ENCODE measurements at places on chromosomes 1 and 21. TPM values are rescaled to one million over a fixed set of nuclear protein-coding genes. Genes with fewer than 3 reads are reported as not detected.

Gene VASH2
- total RNA-seq, result 0.55 TPM

DNA sequence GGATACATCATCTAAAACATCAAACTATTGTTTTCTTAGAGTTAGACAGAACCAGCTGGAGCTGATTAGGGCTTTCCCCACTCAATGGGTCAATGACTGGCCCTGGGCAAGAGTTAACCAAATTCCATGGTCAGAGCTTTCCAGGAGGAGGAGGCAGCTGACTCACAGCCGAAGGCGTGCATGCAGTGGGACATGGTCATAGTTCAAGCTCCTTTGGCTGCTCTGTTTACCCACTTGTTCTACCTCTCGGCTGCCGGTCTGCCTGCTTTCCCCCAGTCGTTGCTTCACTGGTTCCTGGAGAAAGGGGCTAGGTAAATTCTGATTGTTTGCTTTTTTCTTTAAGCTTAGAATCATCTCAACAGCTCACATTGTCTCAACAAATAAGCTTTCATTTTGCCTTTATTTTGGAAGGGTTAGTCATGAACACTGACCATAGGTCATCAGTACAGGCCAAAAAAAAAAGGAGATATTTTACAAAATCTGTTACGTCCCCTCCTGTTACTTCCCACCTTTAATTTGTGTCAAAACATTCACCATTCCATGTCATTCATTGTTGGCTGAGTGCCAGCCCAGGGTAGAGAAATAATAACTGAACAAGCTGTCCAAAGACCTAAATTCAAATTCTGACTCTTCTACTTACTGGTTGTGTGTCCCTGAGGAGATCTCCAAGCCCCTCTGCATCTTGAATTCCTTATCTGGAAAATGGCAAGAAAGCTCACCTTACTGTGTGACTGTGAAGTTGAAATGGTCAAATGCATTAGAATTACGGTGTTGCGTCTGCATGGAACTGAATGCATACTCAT is 12.0 kb downstream of the MAB21L3 start:
- H3K4me3 ChIP-seq, result no peak overlapping the region
- H3K4me1 ChIP-seq, result peaks cover 6% of the 10 kb centered on the region
- no peak overlapping the region for H3K27ac ChIP-seq
- peaks cover 5% of the 10 kb centered on the region for H3K36me3 ChIP-seq
- no peak for DNase-seq

DNA sequence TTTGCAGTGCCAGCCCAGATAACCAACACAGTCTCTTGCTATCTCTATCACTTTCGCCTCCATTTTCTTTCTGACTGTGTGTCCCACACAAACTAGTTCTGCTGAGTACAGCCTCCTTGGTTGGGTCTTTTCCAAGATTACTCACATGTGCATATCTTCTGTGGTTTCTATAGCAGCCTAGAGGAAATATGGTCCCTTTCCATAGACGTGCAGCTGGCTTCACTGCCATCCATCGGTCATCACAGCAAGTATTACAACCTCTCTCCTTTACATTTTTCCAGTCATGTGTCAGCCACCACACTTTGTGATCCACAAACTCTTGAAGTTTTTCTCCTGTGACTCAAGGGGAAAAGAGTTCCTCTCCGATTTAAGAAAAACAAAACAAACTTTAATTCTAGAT is 893.4 kb upstream of the ADGRL4 start:
- H3K27me3 ChIP-seq, result no peaks in the 10 kb centered on the region
- no peaks in the 10 kb centered on the region for H3K4me1 ChIP-seq
- H3K4me3 ChIP-seq, result no peak overlapping the region
- H3K27ac ChIP-seq, result no peak overlapping the region

Gene VSIG8
- total RNA-seq, result not detected

Gene GPR153
- 0.23 TPM for total RNA-seq

DNA sequence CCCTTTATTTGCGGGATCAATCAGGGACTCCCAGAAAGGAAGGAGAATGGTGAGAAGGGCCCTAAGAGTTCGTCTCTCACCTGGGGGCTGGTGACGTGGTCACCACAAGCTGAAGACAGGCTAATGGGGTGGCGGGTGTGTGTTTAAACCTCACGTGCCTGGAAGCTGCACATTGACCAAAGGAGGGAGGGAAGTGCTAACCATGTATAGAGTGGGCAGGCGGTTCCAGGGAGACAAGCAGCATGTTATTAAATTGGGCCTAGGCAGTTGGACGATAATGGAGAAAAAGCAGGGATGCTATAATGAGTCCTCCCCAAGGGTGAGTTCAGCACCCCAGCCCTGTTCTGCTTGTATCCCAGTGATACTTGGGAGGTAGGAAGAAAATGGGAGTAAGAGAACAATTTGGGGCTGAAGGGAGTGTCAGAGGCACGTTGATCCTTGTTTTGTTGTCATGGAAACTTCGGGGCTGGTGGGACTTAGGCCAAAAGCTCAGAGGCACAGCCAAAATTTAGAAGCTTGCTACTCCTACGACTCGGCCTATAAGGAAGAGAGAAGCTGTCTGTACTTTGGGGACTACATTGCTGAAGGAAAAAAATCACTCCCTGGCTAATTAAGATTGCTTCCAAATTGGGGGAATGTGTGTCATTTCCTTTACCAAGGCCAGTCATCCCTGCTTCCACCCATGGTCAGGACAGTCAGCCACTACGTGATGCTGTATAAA is 33.2 kb upstream of the EPHA8 start:
- peaks cover 5% of the 10 kb centered on the region for H3K36me3 ChIP-seq
- peak overlapping the region; percentile 69 for H3K27ac ChIP-seq
- H3K4me1 ChIP-seq, result peaks cover 2% of the 10 kb centered on the region
- H3K27me3 ChIP-seq, result no peaks in the 10 kb centered on the region

DNA sequence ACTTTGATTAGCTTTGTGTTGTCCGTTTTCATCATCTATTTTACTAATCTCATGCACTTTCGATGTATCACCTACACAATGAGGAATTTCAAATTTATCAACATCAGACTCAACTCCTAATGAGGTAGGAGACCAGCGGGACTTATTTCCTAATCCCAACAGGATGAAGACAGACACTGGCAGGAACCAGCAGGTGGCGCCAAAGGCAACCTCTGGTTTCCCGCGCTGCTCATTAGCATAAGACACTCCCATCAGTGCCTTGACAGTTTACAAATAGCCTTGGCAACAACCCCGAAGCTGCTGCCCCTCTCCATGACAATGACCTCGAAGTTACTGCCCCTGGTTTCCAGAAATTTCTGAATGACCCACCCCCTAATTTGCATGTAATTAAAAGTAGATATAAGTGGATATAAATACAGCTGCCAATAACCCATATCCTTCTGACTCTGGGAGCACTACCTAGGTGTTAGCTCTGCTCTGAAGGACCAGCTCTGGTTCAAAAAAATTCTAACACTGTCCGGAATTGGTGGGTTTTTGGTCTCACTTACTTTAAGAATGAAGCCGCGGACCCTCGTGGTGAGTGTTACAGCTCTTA is 974.8 kb downstream of the ADGRL2 start:
- H3K27ac ChIP-seq, result no peak overlapping the region
- no peak for DNase-seq
- H3K27me3 ChIP-seq, result no peaks in the 10 kb centered on the region
- peaks cover 6% of the 10 kb centered on the region for H3K4me1 ChIP-seq

DNA sequence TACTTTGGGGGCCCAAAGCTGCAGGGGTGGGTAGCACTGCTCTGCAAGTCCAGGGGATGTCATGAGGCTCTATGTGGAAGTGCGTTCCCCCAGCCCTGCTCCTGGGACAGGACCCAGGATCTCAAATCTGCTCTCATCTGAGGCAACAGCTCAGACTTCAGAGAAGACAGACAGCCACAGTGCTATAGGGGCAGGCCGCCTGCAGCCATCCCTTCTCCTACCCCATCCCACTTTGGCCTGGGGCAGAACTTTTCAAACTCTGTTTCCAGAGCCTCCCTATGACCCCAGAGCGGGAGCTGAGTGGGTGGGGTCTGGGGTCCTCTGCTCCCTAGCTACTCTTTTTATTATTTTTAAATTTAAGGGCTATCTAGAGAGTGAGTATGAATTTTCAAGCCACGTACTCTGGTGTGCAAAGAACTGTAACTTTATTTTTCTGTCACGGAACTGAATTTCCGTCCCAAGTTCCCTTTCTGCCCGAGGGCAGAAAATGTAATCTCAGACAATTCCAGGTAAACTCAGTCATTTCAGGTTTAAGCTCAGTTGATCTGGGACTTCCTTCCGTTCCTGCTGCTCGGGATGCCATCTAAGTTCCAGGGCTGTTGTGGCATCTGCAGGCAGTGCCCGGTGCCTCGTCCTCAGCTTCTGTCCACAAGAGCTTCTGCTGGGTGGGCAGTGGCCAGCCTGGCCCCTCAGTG is 98.3 kb downstream of the ACTL8 start:
- H3K4me1 ChIP-seq, result no peaks in the 10 kb centered on the region
- no peaks in the 10 kb centered on the region for H3K36me3 ChIP-seq
- H3K27ac ChIP-seq, result no peak overlapping the region
- H3K4me3 ChIP-seq, result no peak overlapping the region

GRCh38 chr1:209800984-209801834 is 4.7 kb downstream of the IRF6 start:
- no peak overlapping the region for H3K4me3 ChIP-seq
- no peak for DNase-seq
- H3K27ac ChIP-seq, result no peak overlapping the region

GRCh38 chr1:173775578-173776226 is 48.8 kb upstream of the DARS2 start:
- DNase-seq, result no peak
- peaks cover 19% of the 10 kb centered on the region for H3K36me3 ChIP-seq
- H3K4me3 ChIP-seq, result no peak overlapping the region
- peaks cover 3% of the 10 kb centered on the region for H3K4me1 ChIP-seq

GRCh38 chr1:157040802-157041201 is 4.7 kb downstream of the ARHGEF11 start:
- no peak overlapping the region for H3K4me3 ChIP-seq
- H3K36me3 ChIP-seq, result peaks cover 2% of the 10 kb centered on the region
- no peak for DNase-seq
- H3K27ac ChIP-seq, result no peak overlapping the region
- H3K27me3 ChIP-seq, result peaks cover 68% of the 10 kb centered on the region
- H3K4me1 ChIP-seq, result peaks cover 11% of the 10 kb centered on the region

GRCh38 chr21:27362249-27362648 is 395.4 kb upstream of the ADAMTS5 start:
- no peaks in the 10 kb centered on the region for H3K27me3 ChIP-seq
- no peak for DNase-seq
- no peak overlapping the region for H3K4me3 ChIP-seq
- no peaks in the 10 kb centered on the region for H3K36me3 ChIP-seq
- H3K4me1 ChIP-seq, result no peaks in the 10 kb centered on the region

DNA sequence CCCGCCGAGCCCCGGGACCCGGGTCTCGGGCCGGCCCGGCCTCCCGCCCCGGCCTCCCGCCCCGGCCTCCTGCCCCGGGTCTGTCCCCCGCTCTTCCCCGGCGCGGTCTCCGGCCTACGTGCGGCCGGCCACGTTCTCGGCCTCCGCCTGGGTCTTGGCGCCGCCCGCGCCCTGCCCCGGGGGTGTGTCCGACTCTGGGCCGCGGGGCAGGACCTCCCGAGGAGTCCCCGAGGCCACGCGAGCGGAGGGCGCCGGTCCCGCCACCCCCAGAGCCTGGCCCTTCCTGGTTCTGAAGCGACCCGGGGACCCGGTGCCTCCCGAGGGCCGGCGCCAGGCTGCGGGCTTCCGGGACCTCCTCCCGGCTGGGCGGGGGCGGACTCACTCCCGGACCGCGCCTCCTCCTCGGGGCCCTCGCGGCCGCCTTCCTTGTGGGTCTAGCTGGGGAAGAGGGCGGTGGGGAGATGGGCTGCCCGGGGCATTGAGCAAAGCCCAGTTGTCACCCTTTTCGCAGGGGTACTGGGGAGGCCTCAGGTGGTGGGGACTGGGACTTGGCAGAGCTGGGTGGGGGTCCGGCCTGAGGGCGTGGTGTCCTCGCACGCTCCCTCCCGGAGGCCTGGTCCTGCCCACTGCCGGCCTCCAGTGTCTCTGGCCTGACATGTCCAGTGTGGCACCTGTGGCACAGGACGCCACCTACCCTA is 558 bp downstream of the PFKL start:
- peak; percentile 26 for DNase-seq
- peak overlapping the region; percentile 91 for H3K4me3 ChIP-seq
- peaks cover 42% of the 10 kb centered on the region for H3K4me1 ChIP-seq

DNA sequence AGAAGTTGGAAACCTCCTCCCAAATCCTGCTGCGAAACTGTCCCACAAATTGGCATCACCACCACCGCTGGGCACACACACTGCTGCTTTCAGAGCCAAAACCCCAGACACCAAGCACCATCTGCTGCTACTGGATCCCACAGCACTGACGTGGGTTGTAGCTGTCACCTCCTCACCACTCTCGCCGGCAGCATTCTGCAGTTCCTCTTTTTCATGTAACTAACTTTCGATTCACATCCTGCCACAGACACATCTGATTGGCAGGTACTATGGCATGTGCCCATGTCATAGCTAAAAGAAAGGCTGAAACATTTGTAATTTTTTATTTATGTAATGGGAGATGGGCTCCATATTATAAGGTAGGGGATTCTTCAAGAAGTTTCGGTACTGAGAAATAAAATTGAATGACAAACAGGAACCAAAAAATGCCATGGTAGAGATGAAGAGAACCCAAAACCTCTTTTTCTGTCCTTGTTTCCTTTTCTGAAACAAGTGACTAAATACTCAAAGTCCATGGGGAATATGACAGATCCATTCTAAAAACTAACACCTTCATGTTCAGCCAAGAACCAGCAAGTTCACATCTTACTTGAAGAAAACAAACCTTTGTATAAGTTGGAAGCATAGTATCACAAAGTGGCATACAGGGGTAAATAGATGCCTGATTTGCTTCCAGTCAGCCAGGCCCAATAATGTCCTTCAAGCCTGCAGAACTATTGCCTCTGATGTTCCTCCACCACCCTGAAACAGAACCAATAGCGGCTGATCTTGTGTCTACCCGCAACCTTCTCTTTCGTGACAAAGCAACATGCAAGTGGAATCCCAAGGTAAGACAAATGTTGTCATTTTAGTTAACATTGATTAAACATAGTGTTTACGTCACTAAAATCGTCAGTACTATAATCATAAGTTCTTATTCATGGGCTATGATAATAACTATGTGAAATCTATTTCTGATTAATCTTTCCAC is 26.6 kb upstream of the RGS13 start:
- H3K36me3 ChIP-seq, result no peaks in the 10 kb centered on the region
- peak; percentile 16 for DNase-seq
- peak overlapping the region; percentile 43 for H3K4me3 ChIP-seq
- peak overlapping the region; percentile 77 for H3K27ac ChIP-seq

GRCh38 chr1:97603776-97604175 is 317.1 kb downstream of the DPYD start:
- no peak for DNase-seq
- peaks cover 3% of the 10 kb centered on the region for H3K36me3 ChIP-seq
- H3K4me1 ChIP-seq, result no peaks in the 10 kb centered on the region

DNA sequence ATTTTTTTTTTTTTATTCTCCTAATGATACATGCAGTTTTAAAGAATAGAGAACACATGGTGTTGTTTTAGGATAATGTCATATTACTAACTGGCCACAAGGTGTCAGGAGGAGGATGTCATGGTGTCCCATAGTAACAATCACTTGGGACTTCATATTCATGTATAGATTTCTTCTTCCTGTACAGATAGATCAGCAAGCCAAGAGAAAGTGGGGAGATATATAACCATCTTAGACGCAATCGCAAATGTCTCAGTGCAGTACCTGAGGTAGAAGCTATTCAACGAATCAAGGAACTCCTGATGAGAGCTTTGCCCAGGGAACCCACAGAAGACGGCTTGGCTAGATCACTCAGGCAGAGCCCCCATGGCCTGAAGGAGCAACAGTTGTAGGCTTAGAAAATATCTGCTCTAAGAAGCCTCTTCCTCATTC is 12.3 kb downstream of the OR2T11 start:
- peaks cover 2% of the 10 kb centered on the region for H3K36me3 ChIP-seq
- no peak overlapping the region for H3K27ac ChIP-seq
- no peak for DNase-seq
- H3K4me1 ChIP-seq, result peaks cover 6% of the 10 kb centered on the region

Gene WDR64
- 0.35 TPM for total RNA-seq

GRCh38 chr1:68087184-68087583 is 36.8 kb upstream of the DIRAS3 start:
- no peak for DNase-seq
- no peak overlapping the region for H3K4me3 ChIP-seq
- no peaks in the 10 kb centered on the region for H3K36me3 ChIP-seq

All from T-helper 17 cell (primary cell).